ENCODE measurements at places on chromosomes 3 and 15. TPM values are rescaled to one million over a fixed set of nuclear protein-coding genes. Genes with fewer than 3 reads are reported as not detected.

GRCh38 chr15:60652245-60652644, 173.3 kb upstream of the ICE2 start:
- DNase-seq: no peak

DNA sequence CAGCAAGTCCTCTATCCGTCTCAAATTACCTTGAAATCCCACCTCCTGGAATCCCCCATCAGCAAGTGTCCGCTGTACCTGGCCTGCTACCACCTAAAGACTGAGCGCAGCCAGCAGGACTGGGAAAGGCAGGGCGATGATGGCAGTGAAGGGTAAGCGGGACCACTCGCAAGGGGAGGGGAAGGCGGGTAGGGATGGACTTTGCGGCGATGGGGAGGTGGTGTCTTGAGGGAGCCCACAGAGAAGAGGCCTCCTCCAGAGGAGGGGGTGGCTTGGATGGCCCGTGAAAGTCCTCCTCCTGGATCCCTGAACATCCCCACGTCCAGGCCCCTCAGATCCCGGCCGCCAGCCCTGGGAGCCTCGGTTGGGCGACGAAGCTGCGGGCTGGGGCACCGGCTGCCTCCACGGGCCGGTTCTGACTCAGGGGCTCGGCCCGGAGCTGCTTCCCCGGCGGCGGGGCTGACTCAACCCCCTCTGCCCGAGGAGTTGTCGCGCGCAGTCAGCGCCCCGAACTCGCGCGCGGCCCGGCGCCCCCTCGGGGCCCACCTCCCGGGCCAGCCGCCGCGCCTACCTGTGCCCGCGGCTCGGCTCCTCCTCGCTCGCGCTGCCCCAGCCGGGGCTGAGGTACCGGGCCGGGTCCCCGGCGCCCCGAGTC, 512 bp downstream of the LARP6 start:
- DNase-seq: peak; percentile 65

DNA sequence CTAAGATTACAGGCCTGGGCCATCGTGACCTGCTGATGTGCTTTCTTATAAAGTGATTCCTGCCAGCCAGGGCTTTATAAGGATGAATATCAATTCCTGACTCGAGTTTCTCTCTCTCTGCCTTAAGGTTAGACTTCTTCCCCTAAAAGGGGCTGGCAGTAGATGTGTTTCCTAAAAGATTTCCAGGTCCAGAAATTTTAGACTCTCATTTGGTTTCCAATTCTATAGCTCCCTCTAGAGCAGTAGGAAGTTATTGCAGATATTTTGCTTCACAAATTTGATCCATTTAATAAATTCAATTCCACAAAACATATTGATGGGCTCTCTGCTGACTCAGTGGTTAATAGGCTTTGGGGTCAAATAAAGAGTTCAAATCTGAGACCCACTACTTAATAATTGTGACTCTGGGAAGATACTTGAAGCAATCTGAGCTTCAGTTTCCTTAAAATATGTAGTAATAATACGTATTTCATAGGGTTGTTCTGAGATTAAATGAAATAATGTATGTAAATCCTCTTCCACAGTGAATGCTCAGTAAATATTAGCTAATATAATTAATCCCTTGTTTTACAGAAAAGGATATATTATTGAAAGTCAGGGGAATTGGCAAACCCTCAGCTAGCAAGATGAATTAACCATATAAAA, 2.1 kb downstream of the TRIM69 start:
- no peak for DNase-seq

CYP11A1 gene
- polyA plus RNA-seq: 0.10 TPM

DNA sequence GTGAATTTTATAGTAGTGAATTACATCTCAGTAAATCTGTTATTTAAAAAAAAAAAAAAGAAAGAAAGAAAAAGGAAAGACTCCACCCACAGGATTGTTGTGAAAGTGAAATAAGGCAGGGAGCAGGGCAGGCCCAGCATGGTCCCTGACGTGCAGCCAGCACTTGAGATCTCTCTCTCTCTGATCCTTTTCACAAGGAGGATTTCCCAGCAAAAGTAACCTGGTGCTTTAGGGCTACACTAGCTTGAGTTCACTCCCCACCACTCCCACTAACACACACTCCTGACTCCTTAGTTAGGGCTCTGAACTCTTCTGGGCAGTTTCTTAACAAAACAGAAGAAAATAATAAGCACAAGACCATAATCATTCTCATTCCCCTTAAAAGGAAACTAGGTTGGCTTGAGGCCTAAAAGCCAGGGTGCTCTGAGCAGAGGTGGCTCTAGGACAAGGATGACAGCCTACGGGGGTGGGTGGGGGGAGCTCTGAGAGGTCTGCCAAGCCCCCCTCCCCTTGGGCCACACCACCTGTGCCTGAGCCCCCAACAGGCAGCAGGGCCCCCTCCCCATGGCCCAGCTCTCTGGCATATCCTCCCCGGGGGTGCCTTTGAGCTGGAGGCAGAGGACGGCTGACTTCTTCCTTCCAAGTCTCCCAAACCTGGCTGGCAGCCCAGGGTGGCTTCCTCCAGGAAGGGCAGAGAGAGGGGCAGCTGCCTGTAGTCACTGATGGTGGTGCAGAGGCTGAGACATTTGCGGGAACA, 856 bp downstream of the TMEM40 start:
- DNase-seq: peak; percentile 72

TRNT1 gene
- polyA plus RNA-seq: 8.6 TPM

DNA sequence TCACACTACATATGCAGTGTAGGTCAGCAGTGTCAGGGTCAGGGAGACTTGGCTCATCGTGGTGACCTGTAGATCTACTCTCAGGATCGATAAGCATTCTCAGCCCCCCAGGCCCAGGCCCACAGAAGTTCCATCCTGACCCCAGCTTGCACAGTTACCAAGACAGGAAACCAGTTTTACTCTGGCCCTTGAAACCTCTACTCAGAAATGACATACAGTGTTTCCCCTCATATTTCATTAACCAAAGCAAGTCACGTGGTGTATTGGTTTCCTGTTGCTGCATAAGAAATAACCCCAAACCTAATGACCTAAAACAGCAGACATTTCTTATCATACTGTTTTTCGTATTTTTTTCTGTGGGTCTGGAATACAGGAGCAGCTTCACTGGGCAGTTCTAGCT, 242.2 kb downstream of the SLCO3A1 start:
- DNase-seq: no peak

GOLGA6L10 gene
- 2.7 TPM for polyA plus RNA-seq

Data from aorta (tissue), 5 donors.